ENCODE measurements at places on chromosomes 7 and 10.

DNA sequence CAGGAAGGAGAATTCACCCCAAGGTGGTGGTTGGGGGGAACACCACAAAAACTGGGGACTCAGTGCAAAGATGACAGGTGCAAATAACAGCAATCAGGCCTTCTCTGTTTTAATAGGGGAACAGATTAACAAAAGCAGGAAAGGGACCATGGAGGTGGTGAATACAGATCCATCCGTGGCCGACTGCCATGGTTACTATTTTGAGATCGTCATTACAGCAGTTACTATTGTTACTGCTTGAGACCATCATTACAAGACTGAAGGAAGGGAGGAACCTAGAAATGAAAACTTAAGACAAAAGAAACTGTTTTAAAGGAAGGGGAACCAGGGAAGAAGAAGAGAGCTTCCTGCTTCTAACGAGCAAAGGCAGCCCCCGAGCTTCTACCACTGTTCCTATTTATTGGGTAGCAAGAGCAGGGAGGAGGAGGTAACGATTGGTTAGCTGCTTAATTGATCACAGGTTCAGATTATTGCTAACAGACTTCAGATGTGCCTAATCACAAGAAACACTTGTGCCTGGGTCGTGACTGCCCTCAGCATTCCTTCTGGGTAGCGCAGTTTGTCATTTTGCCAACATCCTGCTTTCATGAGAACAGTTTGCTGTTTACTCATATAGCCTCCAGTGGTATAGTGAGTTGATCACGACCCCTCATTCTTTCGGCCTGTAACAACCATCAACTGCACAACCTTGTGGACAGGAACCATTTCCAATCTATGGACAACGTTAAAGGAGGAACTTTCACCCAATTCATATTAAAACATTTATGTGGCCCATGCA is 216.3 kb downstream of the CHCHD3 start:
- no peak for DNase-seq

GRCh38 chr10:70622981-70623844 is 20.7 kb upstream of the PRF1 start:
- no peak for DNase-seq

DNA sequence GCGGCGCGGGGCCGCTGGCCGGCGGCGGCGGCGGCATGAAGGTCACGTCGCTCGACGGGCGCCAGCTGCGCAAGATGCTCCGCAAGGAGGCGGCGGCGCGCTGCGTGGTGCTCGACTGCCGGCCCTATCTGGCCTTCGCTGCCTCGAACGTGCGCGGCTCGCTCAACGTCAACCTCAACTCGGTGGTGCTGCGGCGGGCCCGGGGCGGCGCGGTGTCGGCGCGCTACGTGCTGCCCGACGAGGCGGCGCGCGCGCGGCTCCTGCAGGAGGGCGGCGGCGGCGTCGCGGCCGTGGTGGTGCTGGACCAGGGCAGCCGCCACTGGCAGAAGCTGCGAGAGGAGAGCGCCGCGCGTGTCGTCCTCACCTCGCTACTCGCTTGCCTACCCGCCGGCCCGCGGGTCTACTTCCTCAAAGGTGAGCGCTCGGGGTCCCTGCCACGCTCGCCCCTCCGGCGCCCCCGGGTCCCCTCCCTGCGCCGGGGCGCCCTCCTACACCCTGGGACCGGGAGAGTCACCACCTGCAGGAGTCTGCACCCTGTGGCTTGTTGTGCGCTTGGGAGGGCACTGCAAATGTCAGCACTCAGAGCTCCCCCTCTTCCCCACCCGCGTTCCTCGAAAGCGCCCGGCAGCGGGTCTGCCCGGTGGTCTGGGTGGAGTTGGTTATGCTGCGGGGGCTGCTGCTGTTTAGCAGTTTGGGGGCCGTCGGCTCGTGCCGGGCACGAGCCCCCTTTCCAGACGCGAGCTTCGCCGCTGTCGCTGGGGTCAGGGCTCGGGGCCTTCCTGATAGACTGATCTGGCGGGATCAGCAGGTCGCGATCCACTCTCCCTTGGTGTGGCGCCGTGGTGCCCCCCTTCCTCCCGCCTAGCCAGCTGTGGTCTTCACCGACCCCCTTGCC is 627 bp downstream of the DUSP5 start:
- peak; percentile 62 for DNase-seq

DNA sequence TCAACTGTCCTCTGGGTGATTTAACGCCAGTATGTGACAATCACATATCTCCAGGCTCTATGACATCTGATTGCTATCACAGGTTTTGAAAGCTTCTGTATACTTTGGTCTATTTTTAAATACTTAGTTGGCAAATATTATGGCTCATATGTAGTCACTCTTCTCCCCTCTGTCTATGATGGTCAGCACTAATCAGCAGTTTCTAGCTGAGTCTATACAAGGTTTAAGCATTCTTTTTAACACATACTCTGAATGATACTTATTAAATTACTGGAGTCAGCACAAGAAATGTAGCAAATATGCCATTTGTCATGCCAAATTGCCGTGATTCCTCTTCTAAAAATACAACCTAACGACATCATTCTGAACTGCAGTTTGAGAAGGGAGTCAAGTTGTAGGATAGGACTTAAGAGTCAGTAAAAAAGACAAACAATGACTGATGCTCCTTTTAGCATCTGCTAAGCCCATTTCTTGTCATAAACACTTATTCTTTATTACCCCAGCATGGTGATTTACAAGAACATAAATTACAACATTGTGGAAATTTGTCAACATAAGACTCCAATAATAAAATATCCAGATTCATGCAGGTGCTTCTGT is 947.8 kb downstream of the XPNPEP1 start:
- DNase-seq, result no peak

DNA sequence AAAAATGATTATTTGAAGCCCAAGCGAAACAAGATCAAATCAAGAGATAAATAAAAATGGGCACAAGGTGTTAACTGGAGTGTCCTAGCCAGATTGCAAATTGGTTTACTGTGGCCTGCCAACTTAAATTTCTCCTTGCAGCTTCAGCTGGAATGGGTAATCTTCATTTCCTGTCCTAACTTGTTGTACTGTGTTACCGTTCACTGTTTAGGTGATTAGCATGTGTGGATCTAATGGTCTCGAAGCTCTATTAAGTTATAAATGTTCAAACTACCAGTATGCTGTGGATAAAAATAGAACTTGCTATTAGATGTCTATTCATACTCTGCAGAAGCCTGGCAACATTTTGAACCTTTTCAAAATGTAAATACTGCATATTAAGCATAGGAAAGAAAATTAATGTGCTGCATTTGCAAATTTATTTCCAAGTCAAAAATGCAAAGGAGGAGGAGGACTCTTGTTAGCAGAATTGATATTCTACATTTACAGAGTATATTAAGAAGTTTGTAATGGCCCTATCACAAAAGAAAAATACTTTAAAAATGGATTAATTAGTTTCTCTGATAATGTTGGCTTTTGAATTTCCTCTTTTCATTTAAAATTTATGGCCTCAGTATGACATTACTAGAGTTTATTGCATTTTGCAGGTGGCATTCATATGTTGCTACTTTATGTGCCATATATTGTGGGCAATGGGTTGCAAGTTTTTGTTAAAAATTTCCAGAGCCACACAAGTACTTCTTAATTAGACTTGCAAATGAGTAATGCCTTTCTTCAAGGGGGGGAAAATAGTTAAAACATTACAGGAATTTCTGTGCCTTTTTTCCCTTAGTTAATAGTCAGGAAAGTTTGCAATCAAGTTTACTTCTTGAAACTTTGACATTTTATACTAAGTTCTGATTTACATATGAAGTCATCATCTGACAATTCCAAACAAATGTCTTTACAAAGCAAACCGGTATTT is 92.1 kb downstream of the CABCOCO1 start:
- DNase-seq, result no peak

DNA sequence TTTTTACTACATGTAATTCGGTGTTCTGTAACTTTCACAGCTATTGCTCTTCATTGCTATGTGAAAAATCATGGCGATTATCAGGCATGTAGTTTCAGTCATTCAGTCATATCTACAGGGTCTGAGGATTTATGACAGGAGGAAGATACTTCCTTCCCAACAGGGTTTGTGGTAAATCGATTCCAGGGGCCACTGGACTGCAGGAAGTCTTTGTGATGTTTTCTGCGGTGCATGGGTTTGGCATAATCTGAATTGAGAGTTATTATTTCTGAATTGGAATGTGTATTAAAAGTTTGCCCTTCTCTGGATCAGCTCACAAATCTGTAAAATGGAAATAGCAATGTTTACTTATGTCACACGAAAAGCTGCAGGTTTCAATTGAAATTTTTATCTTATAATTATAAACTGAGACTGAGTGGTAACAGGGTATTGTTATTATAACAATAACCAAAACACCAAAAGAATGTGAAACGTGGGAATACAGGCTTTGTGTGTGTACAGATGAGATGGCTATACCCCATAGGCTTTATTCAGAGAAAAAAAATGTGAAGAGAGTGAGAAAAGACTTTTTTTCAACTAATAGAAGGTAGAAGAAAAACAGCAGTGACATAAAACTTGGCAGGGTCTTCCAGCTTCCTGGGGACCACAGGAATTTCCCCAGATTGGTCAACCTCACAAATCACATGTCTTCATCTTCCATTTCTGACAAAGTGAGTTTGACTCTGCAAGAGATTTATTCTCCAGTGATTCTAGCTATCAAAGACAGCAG is 307.7 kb upstream of the NFE2L3 start:
- no peak for DNase-seq

DNA sequence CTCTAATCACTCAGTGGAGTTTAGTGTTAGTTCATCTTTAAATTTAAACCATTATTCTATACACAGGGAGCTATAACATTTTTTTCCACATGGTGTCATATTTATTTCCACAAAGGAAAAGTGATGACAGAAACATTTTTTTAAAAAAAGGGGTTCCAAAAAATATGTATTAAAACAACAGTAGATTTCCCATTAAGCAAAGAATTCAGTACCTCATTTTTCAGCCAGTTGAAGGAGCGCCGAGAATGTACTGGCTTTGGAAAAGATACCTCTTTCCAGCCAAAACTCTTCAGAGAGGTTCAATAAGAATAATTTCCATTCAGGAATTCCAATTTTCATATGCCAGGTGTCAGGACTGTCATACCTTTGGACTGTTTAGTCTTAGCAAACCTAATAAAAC is 250.5 kb upstream of the MEOX2 start:
- DNase-seq, result no peak

DNA sequence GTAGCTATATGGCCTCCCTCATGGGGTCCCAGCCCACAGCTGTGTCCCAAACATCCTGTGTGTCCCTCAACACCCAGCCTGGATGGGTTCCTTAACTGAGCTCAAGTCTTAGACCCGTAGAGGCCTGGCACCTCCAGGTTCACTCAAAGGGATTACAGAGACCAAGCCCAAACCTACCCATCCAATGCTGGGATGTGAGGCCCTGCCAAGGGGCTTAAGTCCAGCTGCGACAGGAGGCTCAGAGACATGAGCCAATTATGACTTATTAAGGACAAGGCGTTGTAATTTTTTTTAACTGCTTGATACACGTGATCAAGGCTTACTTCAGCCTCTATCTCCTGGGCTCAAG is 105.6 kb upstream of the RET start:
- no peak for DNase-seq

DNA sequence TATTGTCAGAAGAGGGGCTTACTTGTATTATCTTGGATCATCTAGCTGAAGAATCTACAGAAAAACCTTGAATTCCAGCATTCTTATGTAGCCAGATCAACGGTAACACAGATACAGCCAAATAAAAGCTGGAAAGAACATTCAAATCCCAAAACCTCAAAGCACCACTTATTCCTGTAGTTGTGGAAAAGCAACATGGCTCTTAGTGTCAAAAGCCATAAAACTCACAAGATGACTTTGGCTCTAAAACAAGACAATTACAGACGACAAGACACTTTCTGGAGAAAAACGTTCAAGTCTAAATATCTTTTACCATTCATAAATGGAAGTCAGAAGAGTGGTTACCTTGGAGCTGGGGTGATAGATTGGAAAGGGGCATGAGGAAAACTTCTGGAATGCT is 173.0 kb downstream of the HERPUD2 start:
- no peak for DNase-seq

GRCh38 chr10:54585572-54585971 is 215.5 kb downstream of the PCDH15 start:
- no peak for DNase-seq

DNA sequence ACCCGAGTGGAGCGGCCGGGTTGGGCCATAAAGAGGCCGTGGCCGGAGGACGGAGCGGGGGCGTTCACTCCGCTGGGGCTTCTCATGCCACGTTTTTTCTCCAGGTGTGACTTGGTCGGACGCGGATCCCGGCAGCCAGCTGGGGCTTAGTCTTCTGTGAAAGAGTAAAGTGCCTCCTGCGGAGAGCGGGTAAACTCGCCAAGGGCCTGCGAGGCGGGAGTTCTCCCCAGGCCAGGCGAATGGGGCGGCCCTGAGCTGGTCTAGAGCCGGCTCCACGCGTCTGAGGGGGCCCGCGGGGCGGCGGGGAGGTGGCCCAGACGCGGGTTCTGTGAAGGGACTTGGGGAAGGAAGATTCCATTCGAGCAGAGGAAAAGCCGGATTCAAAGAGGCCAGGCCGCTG is 86.3 kb upstream of the VIPR2 start:
- DNase-seq, result no peak

DNA sequence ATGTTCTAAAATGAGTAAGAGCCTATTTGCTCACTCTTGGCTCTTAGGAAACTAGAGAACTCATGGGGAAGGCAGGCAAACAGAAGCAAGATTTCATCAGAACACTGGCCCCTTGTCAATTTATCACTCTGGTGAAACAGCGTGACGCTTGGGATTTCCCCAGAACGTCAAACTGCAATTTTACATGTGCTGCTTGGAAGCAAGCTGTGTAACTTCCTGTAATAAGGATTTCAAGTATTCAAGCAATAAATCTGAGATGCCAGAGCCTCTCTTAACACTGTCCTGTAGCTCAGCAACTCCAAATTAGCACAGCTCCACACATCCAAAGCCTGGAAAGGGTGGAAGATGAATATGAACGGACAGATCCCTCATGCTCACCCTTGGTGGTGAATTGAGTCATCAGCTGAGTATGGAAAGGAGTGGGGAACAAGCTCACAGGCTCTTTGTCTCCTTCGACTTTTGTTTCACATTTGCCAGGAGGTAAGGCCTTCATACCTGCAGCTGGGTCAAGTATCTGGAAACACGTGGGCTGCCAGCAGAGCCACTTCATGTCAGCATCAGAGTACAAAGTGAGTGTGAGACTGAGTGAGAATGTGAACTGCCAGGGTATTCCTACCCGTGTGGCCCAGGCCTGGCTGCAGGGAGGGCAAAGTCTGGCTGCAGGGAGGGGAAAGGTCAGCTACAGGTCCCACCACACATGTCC is 140.4 kb upstream of the NAMPT start:
- no peak for DNase-seq

GRCh38 chr7:30476459-30477145 is 2.0 kb downstream of the NOD1 start:
- DNase-seq, result no peak

DNA sequence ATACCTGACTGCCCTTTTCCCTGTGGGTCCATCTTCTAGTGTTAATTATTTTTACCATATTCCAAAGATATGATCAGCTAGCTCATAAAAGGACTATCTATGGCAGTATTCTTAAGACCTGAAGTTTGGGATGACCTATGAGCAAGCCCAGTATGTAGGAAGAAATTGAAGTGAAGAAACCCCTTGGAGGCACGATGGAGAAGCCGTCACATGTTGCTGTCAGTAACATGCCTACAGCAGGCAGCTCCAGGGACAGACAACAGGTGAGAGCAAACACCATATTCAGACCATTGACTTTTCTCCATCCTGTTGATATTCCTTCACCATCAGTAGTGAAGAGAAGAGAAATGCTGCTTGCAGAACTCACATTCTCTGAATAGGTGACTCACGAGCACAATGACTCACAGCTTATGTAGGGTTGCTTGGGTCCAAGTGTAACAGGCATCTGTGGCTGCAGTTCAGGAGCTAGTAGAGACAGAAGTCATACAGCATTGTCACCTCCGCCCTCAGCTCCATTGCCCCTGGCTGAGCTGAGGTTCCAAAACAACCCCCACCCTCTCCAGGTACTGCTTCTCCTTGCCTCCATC is 8.4 kb upstream of the LYZL2 start:
- no peak for DNase-seq

Measured in DND-41 (cell line).